ENCODE measurements at places on chromosomes 3 and 15. TPM values are rescaled to one million over a fixed set of nuclear protein-coding genes. Genes with fewer than 3 reads are reported as not detected.

- DNase-seq = no peak
Measured at GRCh38 chr3:127647845-127648204, 18.8 kb downstream of the PODXL2 start.

DNA sequence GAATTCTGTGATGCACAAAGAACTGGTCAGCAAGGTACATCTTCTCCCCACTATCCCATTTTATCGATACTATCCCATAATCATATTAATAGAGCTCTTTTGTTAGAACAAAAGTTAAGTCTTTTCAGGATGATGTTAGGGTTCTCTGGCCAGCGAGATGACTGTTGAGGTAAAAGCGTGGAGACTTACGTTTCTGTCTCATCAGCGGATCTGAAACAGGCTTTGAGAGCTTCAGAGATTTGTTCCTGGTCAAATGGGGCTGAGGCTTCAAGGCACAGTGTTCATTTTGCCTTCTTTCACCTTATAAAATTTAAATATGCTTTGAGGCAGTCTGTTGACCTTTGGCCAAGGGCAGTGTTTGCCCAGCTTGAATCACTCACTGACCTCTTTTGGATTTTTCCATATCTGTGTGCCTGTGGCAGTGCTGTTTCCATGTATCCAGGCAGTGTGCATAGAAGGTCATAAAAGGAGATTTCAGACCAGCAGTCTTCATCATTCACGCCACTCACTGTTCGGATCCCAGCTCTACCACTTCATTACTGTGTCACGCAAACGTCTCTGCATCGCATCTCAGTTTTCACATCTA is 3.1 kb downstream of the ADAMTSL3 start:
- no peak for DNase-seq

GRCh38 chr3:176919836-176920765 is 277.2 kb downstream of the TBL1XR1 start:
- no peak for DNase-seq

DNA sequence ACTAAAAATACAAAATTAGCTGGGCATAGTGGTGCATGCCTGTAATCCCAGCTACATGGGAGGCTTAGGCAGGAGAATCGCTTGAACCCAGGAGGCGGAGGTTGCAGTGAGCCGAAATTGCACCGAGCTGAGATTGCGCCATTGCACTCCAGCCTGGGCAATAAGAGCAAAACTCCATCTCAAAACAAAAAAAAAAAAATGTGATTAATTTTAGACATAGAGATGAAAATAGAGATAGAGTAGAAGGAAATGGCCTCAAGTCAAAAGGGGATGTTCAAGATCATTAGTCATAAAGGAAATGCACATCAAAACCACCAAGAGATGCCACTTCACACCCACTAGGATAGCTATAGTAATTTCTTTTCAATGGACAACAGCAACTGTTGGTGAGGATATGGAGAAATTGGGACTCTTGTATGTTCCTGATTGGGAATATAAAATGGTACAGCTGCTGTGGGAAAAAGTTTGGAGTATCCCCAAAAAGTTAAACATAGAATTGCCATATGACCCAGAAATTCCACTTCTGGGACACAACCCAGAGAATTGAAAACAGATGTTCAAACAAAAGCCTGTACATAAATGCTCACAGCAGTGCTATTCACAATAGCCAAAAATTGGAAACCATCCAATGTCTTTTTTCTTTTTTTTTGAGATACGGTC is 55.4 kb downstream of the ABHD2 start:
- no peak for DNase-seq

GRCh38 chr3:184343200-184343876 is 5.9 kb downstream of the FAM131A start:
- no peak for DNase-seq

CLDN18 gene
- total RNA-seq = not detected

DNA sequence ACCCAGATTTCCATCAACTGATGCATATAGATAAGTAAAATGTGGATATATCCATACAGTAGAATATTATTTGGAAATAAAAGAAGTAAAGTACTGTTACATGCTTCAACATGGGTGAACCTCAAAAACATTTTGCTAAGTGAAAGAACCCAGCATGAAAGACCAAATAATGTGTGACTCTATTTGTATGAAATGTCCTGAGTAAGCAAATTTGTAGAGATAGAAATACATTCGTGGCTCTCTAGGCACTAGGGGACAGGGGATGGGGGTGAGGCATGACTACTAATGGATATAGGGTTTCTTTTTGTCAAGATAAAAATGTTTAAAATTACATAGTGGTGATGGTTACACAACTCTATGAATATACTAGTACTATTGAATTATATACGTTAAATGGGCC is 163.7 kb downstream of the KLHL25 start:
- no peak for DNase-seq

ULK4 gene
- total RNA-seq = 15.8 TPM

MAP1A gene
- total RNA-seq = 6.2 TPM

- DNase-seq = no peak
Measured at GRCh38 chr3:3145831-3146230, 19.1 kb downstream of the TRNT1 start.

GHSR gene
- total RNA-seq = not detected

CD86 gene
- total RNA-seq = 13.2 TPM

- DNase-seq = no peak
Measured at GRCh38 chr3:102512734-102513504, 78.1 kb downstream of the ZPLD1 start.

CD96 gene
- total RNA-seq = 4.1 TPM

GOLGA6A gene
- total RNA-seq = not detected

DNA sequence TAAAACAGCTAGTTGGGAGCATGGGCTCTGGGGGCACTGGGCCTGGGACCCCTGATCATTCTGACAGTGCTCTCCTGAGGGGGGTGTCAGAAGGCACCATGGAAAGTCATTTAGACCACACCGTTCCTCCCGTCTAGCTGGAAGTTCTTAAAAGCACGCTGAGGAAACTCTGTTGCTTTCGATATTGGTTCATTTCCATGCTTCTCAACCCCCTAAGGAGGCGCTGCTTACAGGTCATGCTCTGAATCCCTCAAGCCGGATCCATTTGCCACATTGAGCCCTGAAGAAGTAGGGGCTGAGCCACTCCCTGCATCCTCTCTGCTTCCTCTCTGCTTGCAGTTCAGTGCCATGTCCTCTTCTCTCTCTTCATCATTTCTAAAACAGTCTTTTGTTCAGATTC is 187.2 kb downstream of the CACNA2D3 start:
- no peak for DNase-seq

HIGD2B gene
- total RNA-seq = not detected

DNA sequence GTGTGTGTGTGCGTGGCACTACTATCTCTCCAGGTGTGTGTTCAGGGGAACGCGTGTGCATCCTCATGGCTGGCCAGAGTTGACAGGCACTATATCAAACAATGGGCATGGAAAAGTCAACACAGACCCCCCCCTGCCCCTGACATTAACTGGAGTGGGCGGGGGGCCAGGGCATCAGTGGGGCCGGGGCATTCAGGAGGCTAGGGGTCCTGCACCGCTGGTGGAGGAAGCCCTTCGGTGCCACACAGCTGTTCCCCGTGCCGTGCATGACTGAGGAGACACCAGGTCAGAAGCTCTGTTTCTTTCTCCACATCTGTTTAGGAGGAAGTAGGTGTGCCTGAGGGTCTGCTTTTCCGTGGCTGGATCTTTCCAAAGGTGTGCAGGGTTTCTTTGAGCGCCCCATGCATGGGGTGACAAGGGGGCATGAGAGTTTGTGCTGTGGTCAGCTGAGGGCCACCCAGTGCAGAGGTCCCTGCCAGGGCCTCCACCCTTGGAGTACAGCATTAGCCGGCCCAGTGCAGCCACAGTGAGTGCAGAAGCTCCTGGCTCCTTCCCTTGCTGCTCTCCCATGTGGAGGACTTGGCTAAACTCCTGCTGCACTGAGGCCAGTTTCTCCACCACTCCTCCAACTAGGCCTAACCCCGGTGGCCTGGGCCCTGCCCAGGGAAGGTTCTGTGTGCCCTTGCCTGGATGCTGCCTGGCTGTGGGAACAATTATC is 7.5 kb downstream of the C3orf22 start:
- peak; percentile 13 for DNase-seq

DNA sequence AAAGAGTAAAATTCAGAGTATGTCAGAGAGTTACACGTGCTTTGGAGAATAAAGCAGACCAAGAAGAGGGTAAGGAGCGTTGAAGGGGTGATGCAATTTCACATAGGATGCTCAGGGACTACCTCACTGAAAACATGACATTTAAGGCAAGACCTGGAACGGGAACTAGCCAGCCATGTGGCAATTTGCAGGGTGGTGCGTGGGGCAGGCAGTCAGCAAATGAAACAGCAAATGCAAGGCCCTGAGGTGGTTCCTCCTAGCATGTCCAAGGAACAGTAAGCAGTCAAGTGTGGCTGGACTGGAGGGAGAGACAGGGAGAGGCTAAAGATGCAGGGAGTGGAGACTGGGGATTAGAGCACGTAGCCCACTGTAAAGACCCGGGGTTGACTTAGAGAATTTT is 146.1 kb upstream of the LPP start:
- no peak for DNase-seq

TIPIN gene
- total RNA-seq = 5.8 TPM

FAM107A gene
- total RNA-seq = 165 TPM

DNA sequence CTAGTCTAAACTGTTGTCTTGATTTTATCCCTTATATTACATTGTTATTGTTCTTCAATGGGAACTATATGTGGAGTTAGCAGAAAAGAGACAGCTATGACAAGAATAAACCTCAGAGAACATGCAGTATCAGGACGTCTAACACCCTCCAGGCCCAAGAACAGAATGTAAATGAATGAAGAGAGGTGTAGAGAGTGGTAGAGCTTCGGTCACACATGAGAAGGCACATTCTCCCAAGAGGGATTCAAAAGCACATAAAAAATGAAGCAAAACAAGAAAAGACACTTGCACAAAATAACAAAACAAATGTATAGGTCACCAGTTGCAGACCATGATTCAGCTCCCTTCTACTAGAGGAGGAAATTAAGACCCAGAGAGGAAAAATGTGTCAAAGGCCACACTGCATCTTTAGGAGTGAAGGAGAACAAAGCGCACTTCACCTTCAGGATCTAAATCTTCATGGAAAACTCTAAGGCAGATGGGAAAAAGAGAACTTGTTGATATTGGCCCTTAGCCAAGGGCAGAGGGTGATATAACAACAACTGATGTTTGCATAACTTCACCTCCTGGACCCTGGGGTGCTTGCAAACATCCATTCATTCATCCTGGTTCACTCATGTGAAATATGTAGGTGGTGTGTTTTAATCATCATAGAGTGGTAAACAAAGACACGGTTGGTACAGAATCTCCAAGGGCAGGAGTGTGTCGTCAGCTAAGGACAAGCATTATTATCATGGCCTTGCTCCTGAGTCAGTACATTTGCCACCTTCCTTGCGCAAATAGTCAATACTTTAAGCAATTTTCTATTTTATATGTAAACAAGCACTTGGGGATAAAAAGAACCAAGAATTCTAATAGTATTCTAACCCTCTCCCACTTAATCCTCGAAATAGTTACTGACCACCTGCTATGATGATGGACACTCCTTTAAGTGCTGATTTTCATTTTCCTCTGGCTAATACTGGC is 8.8 kb downstream of the NEK10 start:
- no peak for DNase-seq

DNA sequence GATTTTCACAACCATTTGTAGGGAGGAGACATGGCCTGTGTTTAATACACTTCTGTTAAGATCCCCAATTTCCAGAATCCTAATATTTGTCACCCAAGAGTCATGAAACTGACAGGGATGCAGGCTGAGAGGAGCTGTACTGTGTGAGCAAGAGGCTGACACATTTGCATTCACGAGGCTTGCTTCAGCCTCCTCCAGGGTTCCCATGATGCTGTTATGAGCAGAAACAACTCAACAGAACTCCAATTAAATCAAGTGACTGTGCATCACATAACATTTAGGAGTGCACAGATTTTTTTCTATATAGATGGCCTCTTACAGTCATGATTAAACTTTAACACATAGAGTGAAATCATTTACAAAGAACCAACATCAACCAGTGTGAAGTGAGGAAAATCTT is 292.3 kb upstream of the STT3B start:
- no peak for DNase-seq

CMTM8 gene
- total RNA-seq = 5.4 TPM

SLITRK3 gene
- total RNA-seq = not detected

DNA sequence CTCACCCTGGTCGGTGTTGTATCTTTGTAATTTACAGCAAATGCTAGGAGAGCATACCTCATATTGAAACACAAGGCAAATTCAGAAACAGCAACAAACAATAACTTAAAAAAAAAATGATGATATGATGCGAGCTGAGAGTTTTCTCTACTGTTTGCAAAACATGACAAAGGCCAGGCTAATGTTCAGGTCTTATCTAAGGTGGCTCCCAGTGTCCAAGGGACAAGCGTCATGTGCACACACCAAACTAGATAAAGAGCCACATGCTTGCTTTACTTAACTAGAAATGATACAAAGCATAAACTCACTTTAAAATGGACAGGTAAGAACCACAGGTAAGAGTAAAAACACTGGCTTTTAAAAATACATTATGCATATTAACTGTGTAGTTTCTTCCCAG is 375.9 kb downstream of the FOXP1 start:
- no peak for DNase-seq

- DNase-seq = no peak
Measured at GRCh38 chr15:56989411-56989924, 71.0 kb downstream of the TCF12 start.

LIPC gene
- not detected for total RNA-seq

KCNAB1 gene
- total RNA-seq = 7.2 TPM
